ENCODE measurements at places on chromosomes 3 and 15.

DNA sequence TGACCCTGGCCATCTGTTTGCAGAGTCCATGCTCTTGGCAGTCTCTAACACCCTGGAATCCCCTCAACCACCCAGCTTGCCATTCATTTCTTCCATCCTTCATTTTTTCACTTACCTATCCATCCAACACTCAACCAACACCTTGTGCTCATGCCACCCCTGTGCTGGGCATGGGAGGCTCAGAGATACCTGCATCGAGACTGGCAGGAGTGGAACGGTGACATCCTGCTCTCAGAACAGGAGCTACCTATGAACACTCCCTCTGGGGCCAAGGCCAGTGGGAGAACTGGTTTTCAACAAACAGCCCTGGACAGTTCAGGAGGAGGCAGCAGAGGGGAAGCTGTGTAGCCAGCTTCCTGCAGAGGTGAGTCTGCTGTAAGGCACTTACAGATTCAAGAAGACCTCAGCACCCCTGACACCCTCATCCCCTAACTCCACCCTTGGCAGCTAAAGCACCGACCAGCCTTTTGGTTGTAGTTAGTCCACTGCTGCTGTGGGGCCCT, 19.5 kb upstream of the ATP2B2 start:
- ATAC-seq, result no peak

DNA sequence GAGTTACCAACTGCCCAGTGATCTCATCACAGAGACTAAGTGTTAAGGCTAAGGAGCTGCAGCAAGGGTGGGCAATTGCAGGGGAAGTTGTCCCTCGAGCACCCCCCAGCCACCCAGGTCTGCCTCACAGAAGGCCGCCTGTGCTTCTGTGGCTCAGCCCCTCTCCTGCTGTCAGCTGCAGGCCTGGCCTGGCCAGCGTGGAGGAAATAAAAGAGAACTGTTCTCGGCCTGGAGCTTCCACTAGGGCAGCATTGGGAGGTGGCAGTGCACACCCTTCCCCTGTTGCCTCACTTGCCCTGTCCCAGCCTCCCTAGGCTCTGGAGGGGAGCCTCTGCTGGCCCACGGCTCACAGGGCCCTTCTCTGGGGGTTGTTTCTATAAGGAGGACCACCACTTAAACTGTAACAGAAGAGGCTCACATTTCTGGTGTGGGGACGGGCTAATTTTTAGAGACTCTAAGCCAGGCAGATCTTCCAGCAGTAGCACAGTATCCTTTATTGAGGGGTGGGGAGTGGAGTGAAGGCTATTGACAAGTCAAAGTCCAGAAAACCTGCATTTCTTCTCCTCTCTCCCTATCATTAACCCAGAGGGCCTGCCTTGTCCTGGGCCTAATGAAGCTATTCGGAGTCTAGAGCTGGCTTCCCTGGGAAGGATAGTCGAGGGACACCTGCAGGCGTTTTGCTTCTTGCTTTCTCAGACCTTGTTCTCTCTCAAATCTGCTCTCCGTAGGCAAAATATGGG, 75.6 kb upstream of the ADPGK start:
- no peak for ATAC-seq

DNA sequence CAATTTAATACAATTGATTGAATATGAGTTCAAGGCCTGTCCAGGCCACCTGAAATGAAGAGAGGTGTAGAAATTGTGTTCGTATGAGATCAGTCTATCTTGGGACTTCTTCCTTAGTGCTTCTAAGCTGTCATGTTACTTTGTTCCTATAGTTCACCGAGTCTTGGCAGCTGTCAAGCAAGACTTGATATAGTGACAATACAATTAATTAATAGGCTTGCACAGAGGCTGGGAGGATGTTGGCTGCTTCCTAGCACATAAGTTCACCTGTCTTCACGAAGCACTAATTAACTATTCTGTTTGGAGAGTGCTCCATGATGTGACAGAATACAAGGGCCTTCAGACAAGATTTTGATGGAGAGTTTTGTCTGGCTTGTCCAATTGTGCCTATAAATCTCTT, 103.7 kb upstream of the CD96 start:
- no peak for ATAC-seq

GRCh38 chr3:110015231-110015963, 678.1 kb upstream of the DPPA4 start:
- no peak for ATAC-seq

GRCh38 chr15:51750792-51751696, at the start of gene TMOD2:
Gene TMOD2, plus strand, starts transcription at chr15:51751597. Its CDS starts 14,845 bp downstream, at chr15:51766442.
- peak; percentile 93 for ATAC-seq

DNA sequence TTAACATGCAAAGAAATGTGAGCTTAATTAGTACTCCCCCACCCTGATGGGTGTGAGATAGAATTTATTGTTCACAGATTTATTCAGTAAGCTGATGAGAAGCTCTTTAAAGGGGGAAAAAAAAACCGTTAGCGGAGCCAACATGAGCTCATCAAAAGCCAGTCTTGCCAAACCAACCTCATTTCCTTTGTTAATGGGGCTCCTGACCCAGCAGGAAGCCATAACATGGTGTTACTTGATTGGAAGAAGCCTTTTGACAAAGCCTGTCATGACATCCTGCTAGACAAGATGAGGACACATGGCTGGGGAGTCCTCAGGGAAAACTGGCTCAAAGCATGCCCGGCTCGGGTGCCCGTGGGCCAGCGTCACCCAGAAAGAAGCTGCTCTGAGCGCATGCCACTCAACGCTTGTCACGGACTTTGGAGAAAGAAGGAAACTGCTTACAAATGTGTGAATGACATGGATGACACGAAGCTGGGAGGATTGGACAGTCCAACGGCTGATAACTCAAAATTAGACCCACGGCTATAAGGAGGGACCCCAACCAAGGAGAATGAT, 64.6 kb downstream of the SLCO2A1 start:
- ATAC-seq, result no peak

GRCh38 chr3:161540594-161540993, 44.0 kb downstream of the OTOL1 start:
- ATAC-seq, result no peak

GRCh38 chr15:94206463-94207167, 24.7 kb upstream of the MCTP2 start:
- ATAC-seq, result peak; percentile 57

DNA sequence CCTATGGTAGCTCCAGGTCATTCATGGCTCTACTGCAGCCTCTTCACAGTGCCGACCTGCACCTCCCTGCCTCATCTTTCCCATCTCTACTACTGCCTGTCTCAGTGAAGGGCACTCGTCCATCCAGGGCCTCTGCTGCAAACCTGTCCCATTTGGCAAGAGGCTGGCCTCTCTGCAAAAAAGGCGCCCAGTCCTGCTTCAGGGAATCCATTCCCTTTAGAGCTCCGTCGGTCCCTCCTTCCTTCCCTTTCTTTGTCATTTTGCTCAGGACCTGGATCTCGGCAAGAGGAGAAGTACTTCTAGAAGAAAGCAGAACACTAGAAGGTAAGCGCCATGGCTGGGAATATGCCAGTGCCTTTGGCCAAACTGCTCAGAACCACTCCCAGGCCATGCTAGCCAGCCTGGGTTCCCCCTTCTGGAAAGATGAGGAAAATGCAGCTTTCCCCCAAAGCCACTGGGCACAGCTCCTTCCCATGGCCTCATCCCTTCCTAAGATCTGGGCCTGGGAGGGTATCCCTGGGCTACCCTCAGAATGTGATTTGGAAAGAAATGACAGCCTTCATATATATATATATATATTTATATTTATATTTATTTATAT, 6.4 kb upstream of the ISL2 start:
- no peak for ATAC-seq

Data from stimulated activated memory B cell treated with anti-CD40 and anti-IgM and Interleukin-4, amounts not matched to agents 10 μg/mL and 1 μg/mL and 100 μg/mL, for 72 hours (primary cell).